ENCODE measurements at places on chromosomes 6 and 20.

- no peak for DNase-seq
These were observed 8.1 kb upstream of the ARFGAP1 start for GRCh38 chr20:63264519-63264918.

GRCh38 chr6:2042956-2043648 lies 202.3 kb downstream of the GMDS start:
- no peak for DNase-seq

DNA sequence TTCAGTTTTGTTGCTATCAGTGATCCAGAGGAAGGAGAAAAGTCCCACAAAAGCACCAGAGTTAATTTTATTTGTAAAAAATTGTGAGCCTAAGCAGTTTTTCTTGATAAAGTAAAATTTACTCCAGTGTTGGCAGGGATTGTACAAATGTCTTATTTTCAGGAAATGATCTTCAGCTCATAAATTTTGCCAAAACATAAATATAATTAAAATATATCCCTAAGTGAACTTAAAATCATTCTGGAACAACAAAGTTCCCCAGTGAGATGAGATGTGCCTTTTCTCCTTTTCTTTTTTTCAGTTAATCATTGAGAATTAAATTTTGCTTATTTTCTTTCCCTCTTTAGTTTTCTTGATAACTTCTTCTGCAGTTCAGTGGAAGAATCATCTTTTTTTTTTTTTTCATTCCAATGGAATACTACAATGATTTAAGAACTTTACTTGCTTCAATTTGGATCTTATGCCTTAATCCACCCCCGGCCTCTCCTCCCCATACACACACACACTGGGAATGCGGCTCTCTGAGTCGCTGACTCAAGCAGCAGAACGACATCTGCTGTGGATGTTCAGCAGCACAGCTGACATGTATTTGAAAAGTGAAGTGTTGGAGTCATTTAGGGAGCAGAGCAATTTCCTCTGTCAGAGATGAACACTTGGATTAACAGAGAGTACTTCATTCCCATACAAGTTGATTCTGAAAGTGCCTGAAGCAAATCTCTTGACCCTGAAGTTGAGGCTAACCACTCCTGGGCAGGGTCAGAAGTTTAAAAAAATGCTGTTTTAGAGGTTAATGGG lies 27.7 kb upstream of the LAMA4 start:
- DNase-seq = no peak

GRCh38 chr6:141957271-141957670 lies 175.5 kb upstream of the GJE1 start:
- DNase-seq = no peak

DNA sequence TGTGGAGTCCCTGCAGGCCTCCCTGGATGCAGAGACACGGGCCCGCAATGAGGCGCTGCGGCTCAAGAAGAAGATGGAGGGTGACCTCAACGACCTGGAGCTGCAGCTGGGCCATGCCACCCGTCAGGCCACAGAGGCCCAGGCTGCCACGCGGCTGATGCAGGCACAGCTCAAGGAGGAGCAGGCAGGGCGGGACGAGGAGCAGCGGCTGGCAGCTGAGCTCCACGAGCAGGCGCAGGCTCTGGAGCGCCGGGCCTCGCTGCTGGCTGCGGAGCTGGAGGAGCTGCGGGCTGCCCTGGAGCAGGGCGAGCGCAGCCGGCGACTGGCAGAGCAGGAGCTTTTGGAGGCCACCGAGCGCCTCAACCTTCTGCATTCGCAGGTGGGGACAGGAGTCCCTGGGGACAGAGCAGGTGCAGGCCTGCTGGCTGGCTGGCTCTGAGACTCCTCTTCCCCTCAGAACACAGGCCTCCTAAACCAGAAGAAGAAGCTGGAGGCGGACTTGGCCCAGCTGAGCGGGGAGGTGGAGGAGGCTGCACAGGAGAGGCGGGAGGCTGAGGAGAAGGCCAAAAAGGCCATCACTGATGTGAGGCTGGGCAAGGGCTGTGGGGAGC lies 44.7 kb downstream of the MYH7B start:
- DNase-seq = no peak

GRCh38 chr6:3077430-3077829 lies 9.1 kb downstream of the RIPK1 start:
- DNase-seq = no peak

GRCh38 chr6:166492092-166492741 lies 94.3 kb downstream of the RAMACL start:
- no peak for DNase-seq

DNA sequence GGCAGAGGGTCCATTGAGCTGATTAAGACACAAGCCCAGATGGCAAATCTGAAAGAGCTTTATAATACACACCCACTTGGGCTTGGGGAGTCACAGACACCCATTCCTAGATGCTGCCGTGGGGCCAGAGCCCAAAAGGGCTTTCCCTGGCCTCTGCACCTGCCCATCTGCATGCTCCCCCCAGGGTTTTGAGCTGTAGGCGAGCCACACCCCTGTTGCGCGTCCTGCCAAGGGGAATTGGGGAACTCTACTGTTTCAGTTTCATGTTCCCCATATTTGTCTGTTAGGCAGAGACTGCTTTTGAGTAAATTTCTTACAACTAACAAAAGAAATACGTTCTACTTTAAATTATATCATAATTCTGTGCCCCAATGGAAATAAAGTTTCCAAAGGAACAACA lies 52.9 kb upstream of the FNDC1 start:
- DNase-seq = no peak

DNA sequence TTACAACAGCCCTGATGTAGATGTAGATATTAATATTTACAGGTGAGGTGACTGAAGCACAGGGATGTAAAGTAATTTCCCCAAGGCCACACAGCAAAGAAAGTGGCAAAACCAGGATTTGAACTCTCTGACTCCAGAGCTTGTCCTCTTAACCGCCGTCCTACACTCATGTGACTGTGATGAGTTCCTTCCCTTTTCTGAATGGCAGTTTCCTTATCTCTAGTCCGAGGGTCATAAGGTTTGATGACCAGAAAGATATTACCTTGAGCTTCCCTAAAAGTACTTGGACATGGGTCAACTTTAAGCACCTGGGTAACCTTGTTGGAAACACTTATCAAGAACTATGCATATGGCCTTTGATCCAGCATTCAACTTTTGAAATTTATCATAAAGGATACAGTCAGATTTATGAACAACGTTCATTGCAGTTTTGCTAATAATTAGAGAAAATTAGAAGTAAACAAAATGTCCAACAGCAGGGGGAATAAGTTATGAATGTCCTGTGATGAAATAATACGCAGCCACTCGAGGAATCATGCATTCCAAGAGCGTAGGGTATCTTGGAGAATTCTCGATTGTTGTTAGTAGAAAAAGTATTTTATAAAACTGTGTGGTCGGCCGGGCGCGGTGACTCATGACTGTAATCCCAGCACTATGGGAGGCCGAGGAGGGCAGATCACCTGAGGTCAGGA lies 2.3 kb upstream of the TLDC2 start:
- no peak for DNase-seq

GRCh38 chr6:15715851-15716250 lies 53.0 kb upstream of the DTNBP1 start:
- DNase-seq = no peak

- no peak for DNase-seq
These were observed 375.2 kb upstream of the PLCB4 start for GRCh38 chr20:8693709-8694108.

GRCh38 chr20:39206899-39207564 lies 244.9 kb downstream of the DHX35 start:
- DNase-seq = no peak

- DNase-seq = no peak
These were observed 39.8 kb upstream of the SNAP25 start for GRCh38 chr20:10178727-10179313.

DNA sequence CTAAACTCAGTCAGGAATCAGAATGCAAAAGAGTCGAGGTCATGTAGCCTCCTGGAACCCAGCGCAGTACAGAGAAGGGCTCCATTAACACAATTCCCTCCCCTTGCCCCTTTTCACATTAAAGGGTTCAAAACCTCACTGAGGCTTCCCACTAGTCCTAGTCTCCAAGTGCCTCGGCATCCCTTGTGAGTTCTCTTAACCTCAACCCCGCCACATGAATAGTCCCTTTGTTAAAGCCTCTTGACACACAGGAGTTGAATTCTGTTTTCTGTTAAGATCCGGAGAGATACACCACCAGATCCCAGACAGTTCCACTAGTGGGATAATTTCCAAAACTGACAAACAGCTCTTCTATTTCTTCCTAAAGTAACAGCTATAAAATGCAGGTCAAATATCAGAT lies 17.8 kb downstream of the PTPRT start:
- DNase-seq = no peak

GRCh38 chr20:13274275-13274861 lies 53.3 kb downstream of the ISM1 start:
- DNase-seq = no peak

- no peak for DNase-seq
These were observed 197.5 kb downstream of the BCKDHB start for GRCh38 chr6:80304014-80304413.

DNA sequence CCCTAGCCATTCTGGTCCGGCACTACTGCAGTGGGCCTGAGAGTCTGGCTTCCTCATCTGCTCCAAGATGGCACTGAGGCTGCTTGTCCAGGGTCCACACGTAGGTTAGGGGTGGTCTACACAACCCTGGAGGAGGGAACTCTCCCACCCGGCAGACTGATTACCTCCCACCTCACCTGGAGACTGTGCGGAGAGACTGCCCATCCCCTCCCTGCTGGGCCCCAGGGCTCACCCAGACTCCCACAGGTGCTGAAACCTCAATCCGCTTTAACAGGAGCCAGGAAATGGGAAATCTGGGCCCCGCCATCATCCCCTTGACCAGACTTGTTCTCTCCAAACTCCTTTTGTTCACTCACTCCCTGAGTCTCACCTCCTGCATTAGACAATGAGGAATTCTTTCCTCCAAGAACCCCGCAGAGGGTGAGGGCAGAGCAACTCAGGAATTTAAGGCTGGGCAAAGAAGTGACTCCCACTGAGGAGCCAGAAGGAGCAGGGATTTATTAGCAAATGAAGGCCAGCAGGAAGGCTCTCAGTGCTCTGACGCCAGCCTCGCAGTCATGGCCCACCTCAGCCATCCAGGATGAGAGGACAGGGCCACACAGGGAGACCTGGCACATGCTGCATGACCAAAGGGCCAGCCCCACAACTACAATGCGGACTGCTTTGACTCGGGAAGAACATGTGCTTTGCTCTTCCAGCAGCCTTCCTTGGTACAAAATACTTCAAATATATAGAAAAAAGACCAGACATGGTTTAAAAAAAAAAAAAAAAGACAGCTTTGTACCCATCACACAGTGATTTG lies 53.0 kb downstream of the CDK5RAP1 start:
- no peak for DNase-seq

GRCh38 chr6:32200711-32201475 lies 8.4 kb upstream of the GPSM3 start:
- DNase-seq = no peak

- DNase-seq = no peak
These were observed 232.9 kb downstream of the TSHZ2 start for GRCh38 chr20:53205046-53205445.

DNA sequence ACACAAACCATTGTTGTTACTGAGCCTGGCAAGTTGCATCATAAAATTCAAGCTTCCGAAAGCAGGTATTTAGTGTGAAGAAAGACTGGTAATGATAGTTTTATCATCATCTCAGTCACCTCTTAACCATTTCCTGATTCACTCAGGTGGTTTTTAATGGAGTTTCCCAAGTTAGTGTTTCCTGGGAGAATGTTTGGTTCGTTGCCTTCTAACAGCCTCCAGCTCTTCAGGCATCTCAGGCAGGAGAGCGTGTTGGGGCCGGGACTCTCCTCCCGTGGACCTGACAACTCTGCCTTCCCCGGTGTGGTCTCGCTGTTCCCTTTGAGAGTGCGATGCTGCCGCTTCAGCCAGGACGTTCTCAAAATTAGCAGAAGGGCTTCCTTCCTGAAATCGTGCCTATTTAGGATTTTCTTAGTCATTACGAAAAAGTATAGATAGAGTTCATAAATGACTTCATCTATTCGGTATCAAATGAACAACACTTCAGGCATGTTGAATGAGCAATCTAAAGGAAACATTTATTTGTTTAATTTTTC lies 105.0 kb upstream of the QKI start:
- no peak for DNase-seq

DNA sequence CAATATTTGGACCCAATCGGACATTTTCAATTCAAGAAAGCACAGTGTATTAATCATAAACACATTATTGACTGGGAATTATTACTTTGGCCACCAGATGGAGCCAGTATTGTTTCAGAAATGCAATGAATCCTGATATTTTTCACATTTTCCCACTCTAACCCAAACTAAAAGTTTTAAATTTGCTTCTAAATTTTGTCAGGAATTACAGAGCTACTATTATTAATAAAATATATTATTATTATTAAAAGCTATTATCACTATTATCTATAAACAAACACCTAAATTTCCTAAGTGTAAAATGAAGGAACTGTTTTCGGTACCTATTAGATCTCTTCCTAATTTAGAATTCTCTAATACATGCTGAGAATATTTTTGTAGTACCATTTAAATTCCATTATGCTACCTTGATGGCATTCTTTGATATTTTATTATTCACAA lies 245.3 kb downstream of the OGFRL1 start:
- no peak for DNase-seq

GRCh38 chr20:57439432-57439831 lies 48.2 kb downstream of the RBM38 start:
- no peak for DNase-seq

DNA sequence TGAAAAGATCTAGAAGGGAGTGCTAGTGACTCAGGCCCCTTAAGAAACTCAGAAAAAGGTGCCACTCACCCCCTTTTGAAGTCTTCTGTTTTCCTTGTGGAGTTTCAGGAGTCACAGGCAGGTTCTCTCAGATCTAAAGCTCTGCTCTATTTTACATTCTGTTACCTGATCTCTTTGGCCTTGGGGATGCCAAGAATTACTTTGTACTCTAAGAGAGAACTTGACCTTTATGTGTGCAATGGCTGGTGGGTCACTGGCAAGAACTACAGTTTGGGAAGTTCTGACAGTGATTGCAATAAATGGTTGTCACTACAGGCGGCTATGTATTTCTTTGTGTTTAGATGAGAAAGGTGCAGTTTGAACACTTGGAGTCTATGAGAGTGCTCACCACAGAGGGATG lies 24.2 kb upstream of the ENPP4 start:
- no peak for DNase-seq

- DNase-seq = no peak
These were observed 705.4 kb downstream of the PTPRT start for GRCh38 chr20:42484335-42484734.

DNA sequence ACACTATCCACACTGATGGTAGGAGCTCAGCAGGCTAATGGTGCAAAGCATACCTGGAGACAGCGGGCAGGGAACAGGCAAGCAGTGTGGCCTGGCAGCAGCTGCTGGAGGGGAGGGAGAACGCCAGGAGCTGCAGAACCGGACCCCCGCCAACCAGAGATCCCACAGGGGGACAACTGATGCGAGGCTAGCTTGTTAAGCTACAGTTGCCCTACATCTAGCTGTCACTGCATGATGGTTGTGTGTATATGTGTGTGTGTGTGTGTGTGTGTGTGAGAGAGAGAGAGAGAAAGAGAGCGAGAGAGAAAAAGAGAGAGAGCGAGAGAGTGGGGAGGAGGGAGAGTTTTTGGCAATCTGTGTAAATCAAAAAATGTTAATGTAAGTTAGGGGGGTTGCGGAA lies 69.7 kb upstream of the NHSL1 start:
- DNase-seq = no peak

GRCh38 chr20:309306-309840 lies 12.0 kb downstream of the ZCCHC3 start:
- DNase-seq = no peak

GRCh38 chr6:90162648-90163387 lies 133.8 kb downstream of the BACH2 start:
- no peak for DNase-seq
